ENCODE measurements at places on chromosomes 4 and X.

- DNase-seq = no peak
These were observed 82.9 kb upstream of the RBPJ start for GRCh38 chr4:26237916-26238315.

GRCh38 chrX:73647632-73648322 lies 84.8 kb downstream of the CHIC1 start:
- no peak for DNase-seq

DNA sequence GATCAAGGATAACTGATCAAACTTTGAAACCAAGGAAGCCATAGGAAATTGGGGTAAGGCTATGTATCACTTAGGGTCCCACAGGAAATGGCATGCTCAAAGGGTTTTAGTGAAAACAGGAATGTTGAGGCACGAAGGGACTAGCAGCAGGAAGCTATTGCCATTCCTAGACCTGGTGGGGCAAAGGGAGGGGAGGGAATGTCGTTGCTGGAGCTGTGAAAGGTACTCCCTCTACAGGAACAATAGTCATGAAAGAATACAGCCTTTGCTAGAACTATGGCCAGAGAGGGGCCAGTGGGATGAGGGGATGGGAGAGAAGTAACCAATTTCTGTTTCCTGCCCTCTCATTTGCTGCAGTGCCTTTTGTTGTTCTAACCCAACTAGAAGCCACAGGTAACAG lies 11.9 kb downstream of the REPS2 start:
- DNase-seq = no peak

DNA sequence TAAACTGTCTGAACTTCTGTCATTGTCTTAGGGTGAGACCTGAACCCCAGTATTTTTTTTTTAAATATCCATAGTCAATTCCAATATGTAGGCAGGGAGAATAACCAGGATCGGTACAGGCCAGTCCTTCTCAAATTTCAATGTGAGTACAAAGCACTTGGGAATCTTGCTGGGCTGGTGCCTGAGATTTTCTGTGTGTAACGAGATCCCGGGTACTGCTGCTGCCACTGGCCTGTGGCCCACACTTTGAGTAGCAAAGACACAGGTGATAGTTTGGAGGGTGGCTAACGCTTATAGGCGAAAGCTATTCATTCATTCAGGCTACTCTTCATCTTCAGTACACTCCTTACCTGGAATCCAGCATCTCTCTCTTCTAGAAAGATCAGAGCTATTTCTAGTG lies 923.6 kb upstream of the TENM3 start:
- no peak for DNase-seq

GRCh38 chrX:94058728-94059382 lies 384.8 kb downstream of the FAM133A start:
- DNase-seq = no peak

GRCh38 chrX:30659421-30659820 lies 6.2 kb downstream of the GK start:
- peak; percentile 63 for DNase-seq

- peak; percentile 2 for DNase-seq
These were observed 518 bp upstream of the CNKSR2 start for GRCh38 chrX:21373637-21374162.

DNA sequence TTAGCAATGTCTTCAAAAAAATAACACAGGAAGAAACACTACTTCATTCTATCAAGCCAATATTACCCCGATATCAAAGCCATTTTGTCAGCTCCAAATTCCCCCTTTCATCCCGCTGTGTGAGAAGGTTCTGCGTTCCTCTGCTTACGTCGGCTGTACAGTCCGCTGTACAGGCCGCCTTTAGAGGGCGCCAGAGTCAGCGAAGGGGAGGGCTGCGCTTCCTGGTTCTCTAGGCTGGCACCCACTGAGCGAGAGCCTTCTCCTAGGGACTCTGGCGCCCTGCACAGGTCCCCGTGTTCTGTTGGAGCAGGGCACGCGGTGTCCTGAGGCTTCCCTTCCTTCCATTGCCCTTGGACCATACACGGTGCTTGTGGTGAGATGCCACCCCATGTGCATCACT lies 25.3 kb upstream of the CT45A1 start:
- DNase-seq = no peak

- DNase-seq = peak; percentile 39
These were observed 92.8 kb downstream of the AMELX start for GRCh38 chrX:11386001-11386523.

DNA sequence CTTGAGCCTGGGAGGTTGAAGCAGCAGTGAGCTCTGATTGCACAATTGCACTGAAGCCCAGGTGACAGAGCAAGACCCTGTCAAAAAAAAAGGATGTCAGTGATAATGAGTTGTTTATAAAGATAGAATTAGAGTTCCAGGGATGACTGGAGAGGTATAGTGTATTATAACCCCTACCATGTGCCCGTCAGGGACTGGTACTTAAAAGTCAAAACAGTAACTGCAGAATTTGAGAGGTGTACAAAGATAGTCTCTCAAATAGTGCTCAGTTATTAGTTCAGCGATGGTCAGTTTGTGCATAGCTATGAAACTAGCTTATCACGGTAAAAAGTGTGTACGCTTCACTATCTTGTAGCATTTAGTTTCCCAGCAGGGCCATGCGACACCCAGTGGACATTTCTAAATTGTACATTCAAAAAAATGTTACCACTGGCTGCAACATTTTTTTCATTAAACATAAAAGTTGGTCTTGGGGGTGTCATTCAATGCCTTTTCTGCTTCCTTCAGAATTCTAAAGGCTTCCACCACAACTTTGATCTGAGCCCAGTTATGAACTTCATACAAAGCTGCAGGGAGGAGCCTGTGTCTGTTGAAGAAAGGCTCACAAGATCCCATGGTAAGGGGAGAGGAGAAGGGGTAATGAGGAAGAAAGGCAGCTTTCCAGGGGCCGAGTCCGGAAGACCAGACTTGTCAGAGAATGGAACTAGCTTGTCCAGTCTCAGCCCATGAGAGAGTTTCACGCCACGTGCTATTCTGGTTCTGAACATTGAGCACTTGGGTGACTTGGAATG lies 9.2 kb upstream of the GYG2 start:
- no peak for DNase-seq

DNA sequence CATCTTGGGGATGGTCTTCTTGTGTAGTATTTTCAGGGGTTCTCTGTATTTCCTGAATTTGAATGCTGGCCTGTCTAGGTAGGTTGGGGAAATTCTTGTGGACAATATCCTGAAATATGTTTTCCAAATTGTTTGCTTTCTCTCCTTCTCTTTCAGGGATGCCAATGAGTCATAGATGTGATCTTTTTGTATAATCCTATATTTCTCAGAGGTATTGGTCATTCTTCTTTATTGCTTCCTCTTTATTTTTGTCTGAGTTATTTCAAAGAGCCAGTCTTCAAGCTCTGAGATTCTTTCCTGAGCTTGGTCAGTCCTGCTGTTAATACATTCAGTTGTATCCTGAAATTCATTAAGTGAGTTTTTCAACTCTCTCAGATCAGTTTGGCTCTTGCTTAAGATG lies 73.1 kb downstream of the MAMLD1 start:
- DNase-seq = no peak
